ENCODE measurements at places on chromosomes 5 and 9.
A peak's percentile ranks its signal among the peaks of the same experiment; 100 is the strongest.

DNA sequence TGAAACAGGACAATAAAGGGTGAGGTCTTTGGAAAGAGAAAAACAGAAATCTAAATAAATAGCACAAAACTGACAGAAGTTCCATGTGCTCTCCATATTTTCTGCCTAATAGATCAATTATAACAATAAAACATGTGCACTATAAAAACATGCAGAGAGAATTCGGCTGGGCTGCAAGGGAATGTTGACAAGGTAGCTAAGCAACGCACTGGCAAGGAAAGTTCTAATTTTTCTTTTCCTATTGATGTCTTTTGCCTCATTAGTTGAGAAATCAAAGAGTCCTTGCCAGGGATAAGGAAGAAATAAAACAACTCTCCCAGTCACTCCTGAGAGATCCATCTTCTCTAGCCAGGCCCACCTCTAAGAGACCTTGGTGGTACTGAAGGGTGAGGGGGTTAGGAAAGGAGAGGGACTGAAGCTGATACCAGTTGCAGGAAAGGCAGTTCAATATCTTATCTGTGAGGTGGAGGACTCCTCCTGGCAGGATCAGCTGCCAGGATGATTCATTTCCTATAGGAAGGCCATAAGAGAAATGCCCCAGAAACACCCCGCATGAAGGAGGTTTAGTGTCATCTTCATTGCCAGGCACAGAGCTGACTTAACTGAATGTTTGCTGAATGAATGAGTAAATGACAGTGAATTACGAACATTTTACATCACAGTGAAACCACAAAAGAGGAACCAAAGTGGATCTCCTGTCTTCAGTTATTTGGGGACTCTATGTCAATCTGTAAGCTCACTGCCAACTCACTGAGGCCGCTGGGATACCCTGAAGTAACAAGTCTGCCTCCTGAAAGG is 63.7 kb upstream of the IFNK start:
- DNase-seq = peak; percentile 56

- DNase-seq = peak; percentile 21
Measured at GRCh38 chr5:60487476-60487875, 212.5 kb downstream of the DEPDC1B start.

DNA sequence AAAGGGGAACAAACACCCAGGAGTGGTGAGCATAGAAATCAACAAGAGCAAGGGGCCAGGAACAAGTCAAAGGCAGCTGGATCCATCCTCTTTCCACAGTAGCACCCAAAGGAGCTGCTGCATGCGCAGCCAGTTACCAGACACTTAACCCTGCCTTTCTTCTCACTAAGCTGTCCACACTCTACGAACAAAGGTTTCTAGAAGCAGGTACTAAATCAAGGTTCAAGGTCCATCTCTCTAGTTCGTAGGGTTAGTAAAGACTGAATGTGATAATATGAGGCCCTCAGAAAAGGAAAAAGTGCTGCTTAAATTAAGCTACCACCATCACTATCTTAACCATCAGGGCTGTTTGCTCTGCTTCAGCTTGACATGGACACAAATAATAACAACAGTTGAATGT is 121.2 kb upstream of the NIPBL start:
- DNase-seq = no peak

DNA sequence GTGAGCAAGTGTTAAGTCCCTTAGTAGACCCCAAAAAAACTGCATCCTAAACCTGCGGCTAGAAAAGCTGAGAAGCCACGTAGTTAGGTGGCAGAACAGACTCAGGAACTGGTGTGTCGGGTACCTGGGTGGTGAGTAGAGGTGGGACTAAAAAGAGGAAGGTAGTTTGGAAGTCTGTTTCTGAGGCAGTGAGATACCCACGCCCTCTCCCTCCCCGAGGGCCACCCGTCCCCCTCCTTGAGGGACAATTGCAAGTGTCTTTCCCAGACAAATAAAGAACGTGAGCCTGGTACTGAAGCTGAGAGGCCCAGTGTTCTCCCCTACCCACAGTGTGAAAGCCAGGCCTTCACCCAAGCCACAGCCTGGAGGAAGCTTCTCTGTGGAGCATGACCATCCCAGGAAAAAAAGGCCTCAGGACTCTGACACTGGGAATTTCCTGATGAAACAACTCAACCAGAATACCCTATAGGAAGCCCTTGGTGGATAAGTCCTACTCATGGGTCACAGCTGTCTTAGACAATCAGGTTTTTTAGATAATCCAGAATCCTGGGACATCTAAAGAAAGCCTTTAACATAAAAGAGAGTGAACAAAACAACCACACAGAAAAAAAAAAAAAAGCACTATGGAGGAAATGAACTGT is 7.0 kb upstream of the CD74 start:
- DNase-seq = no peak

GRCh38 chr5:78320401-78320800 is 25.9 kb upstream of the AP3B1 start:
- no peak for DNase-seq

DNA sequence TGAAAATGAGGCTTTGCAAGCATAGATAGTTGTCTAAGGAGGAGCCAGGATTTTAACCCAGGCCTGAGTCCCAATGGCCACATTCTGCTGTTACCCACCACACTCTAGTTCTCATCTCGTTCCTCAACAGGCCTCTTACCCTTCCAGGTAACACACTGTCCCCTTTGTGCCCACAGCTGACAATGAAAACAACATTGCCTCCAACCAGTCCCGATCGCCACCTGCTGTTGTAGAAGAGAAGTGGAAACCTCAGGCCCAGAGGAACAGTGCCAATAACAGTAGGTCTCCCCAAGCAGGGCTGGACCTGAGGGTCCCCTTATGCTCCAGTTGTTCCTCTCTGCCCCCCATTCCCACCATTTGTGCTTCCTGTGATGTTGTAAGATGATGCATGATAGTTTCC is 30.4 kb downstream of the AMBP start:
- peak; percentile 11 for DNase-seq
